Body of pancreas (tissue), 4 donors: ENCODE measurements at places on chromosomes 13 and 19.
A peak's percentile ranks its signal among the peaks of the same experiment; 100 is the strongest.

DNA sequence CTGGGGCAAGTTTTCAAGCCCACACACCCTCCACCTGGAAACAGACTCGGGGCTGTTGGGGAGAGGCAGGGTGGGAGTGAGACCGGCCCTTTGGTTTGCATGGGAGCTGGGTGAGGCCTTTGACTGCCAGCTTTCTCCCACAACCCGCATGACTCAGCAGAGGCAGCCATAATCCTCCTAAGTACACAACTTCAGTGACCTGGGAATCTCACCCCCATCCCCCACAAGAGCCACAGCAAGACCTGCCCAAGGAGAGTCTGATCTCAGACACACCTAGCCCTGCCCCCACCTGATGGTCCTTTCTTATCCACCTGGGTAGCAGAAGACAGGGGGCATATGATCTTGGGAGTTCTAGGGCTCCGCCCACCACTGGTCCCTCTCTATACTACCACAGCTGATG is 1615.4 kb downstream of the EFNB2 start:
- DNase-seq: no peak

GRCh38 chr19:7926021-7926726 is at the start of gene CTXN1:
CTXN1 (minus strand) TSS chr19:7926135; CDS start chr19:7925538, 597 bp downstream.
- DNase-seq: peak; percentile 65

DNA sequence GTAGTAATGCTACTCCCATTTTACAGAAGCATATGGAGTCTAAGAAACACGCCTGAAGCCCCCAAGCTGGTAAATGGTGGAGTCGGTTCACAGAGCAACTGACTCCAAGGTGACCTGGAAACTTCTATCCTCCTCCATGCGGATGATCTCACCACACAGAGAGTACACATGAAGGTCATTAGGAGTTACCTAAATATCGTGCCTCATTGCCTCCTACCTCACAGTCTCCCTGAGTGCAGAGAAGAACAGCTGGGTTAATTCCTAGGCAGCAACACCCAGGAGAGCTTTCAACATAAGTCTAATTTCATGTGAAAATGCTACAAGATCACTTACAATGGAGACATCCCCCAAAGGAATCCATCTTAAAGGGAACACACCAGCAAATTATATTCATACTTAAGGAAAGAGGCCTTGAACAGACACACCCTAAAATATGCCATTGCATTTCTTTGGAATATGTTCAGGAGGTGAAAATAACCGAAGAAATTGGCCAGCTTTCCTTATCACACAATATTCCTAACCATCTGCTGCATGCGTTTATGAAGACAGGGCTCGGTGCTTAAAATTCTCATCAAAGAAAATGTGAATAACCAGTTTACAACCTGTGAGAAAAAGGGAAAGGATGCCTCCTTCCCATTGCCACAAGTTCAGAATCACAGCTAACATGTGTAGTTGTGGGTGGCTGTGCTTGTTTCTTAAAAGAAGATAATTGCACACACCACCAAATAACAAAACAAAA is 203.6 kb upstream of the NBEA start:
- no peak for DNase-seq

GRCh38 chr13:85549819-85550218 is 249.4 kb downstream of the SLITRK6 start:
- DNase-seq: no peak

DNA sequence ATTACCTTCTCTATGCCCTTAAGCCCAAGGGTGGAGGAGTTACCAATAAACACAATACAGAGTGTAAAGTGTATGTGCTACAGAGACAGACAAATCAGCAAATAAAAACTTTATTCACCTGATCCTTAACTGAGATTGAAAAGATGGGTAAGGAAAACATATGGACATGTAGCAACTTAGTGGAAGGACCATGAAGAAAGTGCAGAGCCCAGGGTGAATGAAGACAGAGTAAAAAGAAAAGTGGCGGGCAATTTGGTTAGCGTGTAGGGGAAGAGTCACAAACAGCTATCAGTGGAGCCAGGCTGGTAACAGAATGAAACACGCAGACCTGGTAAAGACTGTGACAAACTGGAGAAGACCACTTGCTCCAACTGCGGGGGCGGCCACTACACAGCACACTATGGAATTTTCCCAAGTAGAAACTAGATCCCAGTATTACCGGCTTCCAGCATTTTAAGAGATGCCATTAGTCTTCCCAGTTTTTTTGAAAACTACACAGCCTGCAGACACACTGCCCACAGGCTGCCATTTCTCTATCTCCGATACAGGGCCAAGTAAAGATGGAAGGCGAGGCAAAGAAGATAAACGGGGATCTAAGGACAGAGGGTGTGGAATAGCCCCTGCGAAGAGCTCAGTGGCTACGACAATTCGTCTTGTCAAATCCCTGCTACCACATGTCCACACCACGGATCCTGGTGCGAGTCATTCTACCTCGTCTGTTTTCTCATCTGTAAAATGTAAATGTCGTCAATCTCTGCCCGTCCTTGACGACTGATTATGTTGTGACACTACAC is 1.2 kb downstream of the UQCRFS1 start:
- no peak for DNase-seq

DNA sequence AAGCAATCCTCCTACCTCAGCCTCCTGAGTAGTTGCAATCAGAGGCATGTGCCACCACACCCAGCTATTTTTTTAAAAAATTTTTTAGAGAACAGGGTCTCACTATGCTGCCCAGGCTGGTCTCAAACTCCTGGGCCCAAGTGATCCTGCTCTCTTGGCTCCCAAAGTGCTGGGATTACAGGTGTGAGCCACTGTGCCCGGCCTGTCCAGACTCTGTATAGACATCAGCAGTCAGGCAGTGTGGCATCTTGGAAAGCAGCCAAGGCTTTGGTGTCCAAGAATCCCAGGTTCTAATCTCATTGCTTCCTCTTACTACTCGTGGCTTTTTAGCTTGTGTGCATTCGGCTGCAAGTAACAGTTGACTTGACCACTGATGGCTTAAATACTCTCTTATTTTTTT is 43.4 kb downstream of the BICRA start:
- DNase-seq: peak; percentile 39
